ENCODE measurements at places on chromosomes 16 and 17. TPM values are rescaled to one million over a fixed set of nuclear protein-coding genes. Genes with fewer than 3 reads are reported as not detected.

GRCh38 chr17:73227944-73228343 lies 33.7 kb downstream of the CPSF4L start:
- DNase-seq = no peak

DNA sequence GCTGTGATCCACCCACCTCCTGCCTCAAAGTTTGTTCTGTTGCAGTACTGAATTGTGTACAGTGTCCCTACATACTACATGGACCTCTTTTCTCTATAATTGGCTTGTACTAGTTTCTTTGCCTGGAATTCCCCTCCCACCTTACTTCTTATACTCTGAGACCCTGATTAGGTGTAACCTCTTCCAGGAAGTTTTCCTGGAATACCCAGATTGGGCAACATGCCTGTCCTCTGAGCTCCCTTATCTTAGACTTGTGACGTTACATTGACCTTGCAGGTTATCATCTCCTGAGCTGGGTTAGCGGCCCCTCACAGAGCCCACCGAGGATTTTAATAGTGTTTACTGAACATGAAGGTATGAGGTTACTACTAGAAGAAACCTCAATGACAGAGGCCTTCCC lies 237.0 kb downstream of the ZNF423 start:
- DNase-seq = no peak

DNA sequence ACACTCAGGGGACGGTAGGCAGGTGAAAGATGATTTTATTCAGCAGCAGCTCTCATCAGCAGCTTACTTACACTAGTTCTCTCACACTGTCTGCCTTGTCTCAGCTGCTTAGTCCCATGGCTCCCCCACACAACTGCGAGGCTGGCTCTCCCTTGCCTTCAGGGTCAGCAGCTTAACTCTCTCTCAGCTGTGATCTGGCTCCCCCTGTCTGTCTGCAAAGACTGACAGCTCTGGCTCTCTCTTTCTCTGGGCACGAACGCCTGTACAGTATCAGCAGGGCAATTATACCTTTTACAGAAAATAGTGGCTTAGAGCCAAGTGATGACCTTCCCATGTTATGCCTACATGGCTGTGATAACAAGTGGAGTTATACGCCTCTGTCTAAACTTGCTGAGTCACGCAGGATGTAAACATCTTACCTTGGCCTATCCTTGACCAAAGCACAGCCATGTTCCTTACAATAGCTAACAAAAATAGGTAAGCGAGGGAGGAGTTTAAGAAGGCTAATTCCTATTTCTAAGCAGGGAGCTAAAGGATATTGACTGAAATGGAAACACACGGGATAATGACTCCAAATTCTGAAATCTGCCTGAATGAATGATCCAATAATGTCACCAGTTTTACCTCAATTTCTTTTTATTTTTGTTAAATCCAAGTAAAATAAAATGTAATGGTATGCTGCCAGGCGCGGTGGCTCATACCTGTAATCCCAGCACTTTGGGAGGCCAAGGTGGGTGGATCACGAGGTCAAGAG lies 1.1 kb upstream of the NDUFAB1 start:
- peak; percentile 29 for DNase-seq

DNA sequence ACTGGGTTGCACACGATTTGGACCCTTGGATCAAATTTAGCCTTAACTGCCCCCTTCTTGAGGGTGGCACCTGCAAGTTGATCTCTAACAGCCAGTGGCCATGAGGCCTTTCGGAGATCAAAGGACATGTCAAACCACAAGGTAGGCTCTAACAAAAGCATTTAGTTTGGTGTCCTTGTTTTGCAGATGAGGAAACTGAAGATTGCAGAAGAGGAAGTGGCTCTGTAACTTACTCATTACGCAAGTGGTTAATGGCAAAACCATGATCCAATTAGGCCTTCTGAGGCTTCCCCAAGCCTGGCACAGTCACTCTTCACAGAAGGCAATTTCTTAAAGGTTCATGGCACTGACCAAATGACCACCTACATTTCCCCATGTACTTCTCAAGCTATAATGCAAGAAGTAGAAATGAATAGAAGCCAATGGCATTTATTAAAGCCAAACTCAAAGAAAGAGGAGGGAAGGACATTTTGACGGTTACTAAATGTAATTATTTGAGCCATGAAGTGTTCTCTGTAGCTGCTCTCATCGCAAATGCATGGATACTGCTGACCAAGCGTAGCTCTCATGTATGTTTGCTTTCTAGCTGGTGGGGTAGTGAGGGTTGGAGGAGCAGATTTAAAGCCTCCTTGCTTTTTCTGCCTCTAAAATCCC lies 32.8 kb upstream of the ABCC12 start:
- no peak for DNase-seq

DNA sequence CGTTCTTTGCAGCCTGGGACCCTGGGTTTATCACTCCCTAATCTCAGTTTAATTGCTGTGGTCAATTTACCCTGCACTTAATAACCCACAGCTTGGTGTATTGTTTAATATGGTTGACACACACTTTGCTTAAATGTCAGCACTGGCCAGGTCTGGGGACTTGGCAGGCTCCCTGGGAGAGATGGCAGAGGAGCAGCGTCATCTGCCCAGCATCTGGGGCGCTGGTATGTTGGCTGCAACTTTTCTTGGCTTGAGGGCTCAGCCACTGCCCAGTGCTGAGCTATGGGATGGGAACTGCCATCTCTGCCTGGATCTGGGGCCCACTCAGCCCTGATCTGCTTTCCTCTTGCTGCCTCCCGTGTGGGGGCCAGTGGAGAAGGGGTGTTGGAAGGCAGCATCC lies 115.7 kb upstream of the IRX3 start:
- DNase-seq = peak; percentile 52

GRCh38 chr16:82542714-82543113 lies 84.1 kb upstream of the CDH13 start:
- DNase-seq = no peak

DNA sequence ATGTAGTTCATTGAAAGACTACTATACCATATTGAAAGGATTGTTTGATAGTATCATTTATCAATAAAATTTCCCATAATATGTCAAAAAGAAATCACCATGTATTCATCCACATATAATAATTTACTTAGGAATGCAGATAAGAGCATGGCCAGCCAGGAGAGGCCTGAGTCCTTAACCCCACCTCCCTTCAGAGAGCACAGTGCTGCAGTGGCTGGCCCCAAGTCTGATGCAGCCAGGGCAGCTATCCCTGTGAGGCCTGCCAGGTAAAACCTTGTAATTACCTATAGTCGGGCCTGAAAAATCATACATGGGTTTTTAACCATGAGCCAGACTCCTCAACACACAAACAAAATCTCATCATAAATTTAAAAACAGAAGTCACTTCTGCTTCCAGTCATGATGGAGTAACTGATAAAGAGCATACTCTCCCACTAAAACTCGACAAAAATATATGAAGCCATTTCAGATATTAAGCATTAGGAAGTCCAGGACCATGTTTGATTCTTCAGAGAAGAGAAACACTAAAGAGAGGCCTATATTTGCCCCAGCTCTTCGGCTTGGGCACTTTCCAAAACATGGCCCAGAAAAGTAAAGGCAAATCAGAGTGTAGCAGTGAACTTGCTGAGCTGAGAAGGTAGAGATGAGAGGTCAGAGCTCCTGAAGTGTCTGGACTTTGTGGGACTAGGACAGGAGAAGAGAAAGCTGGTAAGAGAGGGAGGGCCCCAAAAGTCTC lies 40.9 kb upstream of the CCNF start:
- DNase-seq = no peak

DNA sequence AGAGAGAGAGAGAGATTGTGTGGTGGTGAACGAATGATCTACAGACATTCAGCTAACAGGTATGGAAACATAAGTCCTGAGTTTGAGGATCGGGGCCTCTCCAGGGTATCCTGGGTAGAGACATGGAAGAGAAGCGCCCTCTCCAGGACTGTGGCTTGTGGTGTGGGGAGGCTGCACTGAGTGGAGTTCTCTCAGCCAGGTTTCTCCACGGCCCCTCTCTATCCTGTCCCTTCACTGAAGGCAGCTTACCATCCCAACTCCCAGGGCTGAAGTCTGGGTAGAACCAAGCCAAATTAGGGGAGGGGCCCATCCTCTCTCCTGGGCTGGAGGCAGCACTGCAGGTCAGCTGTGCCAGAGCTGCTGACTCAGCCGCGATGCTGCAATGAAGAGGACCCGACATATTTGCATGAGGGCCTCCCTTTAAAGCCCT lies 6.2 kb downstream of the C1QL1 start:
- no peak for DNase-seq

DNA sequence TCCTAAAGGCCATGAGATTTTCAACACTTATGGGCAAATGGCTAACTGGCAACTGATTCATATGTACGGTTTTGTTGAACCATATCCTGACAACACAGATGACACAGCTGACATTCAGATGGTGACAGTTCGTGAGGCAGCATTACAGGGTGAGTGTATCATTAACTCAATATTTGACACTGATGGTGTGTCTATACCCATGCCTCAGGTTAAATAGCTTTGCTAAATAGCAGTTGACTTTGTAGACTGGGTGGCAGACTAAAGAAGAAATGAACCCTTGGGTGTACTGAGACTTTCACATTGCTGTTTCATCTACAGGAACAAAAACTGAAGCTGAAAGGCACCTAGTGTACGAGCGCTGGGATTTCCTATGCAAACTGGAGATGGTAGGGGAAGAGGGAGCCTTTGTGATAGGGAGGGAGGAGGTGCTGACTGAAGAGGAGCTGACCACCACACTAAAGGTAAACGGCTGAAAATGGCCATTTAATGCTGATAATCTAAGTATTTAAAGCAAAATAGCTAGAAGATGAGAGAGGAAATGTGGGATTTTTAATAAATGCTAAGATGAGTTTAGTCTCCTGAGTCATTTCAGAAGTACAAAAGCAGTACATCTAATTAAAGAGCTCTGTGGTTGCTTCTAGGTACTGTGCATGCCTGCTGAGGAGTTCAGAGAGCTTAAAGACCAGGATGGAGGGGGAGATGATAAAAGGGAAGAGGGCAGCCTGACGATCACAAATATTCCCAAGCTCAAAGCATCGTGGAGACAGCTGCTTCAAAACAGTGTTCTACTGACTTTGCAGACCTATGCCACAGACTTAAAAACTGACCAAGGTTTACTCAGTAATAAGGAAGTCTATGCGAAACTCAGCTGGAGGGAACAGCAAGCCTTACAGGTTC lies 3.0 kb downstream of the SETD6 start:
- no peak for DNase-seq

DNA sequence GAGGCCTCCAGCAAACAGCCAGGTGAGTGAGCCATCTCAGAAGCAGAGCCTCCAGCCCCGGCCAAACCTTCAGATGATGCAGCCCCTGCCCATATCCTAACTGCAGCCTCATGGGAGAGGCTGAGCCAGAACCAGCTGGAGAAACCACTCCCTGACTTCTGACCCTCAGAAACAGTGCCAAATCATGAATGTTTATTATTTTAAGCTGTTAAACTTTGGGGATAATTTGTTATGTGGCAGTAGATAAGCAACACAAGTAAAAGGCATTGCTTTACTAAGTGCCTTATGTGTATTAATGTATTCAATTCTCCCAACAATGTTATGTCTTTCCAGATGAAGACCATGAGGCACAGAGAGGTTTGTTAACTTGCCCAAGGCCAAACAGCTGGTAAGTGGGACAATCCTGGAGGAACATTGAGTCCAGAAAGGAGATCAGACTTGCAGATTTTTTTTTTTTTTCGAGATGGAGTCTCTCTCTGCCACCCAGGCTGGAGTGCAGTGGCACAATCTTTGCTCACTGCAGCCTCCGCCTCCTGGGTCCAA lies 59.6 kb downstream of the SOCS1 start:
- DNase-seq = no peak

GRCh38 chr16:87326151-87326571 lies 9.0 kb upstream of the C16orf95 start:
- DNase-seq = no peak

DNA sequence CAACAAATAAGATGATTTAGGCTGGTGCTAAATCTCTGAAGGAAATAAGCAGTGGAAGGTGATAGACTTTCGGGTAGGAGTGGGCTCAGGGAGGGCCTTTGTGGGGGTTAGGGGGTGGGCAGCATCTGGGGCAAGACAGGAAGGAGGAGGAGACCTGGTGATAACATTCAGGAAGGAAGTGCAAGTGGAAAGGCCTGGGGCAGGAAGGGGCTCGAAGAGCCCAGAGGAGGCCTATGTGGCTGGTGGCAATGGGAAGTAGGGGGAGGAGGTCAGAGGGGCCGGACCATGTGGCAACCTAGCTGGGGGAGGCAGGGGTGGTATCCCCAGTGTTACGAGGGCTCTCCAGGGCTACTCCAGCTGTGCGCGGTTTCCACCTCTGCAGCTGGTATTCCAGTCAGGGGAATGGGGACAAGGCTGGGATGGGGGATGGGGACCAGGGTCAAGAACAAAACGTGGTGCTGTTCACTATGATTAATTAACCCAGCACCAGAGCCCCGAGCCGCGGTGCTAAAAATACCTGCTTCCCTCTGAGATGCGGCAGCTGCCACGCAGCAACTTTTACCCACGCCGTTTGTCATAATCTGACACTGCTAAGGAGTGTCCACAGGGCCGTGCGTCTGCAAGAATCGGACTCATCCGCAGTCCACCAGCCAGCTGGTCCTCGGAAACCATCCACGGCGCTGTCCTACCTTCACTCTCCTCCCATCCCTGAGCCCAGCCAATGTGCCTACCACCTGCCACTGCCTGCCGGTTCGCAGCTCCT lies 5.2 kb upstream of the CCDC182 start:
- DNase-seq = no peak

- no peak for DNase-seq
These were observed 51.9 kb downstream of the CNTNAP4 start for GRCh38 chr16:76329106-76329505.

DNA sequence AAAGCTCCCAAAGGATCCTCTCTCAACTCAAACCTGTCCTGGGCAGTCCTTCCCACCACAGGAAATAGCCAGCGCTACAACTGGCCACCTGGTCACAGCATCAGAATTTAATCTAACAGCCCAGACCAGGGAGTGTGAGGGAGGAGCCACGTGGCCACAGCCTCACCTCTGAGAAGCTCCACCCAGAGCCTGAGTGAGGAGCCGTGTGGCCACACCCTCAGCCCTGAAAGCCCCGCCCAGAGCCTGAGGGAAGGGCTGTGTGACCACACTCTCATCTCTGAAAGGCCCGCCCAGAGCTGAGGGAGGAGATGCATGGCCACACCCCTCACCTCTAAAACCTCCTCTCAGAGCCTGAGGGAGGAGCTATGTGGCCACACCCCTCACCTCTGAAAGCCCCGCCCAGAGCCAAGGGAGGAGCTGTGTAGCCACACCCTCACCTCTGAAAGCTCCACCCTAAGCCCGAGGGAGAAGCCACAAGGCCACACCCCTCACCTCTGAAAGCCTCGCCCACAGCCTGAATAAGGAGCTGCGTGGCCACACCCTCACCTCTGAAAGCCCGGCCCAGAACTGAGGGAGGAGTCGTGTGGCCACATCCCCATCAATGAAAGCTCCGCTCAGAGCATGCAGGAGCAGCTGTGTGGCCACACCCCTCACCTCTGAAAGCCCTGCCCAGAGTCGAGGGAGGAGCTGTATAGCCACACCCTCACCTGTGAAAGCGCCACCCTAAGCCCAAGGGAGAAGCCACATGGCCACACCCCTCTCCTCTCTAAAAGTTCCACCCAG lies 28.6 kb downstream of the SLC38A8 start:
- peak; percentile 80 for DNase-seq

Gene B3GNT9
- total RNA-seq = 5.5 TPM

Gene PYY
- not detected for total RNA-seq

Gene KRT16
- total RNA-seq = 1.0 TPM

Gene TMEM235
- total RNA-seq = not detected

Gene RHBDL3
- 0.57 TPM for total RNA-seq

Gene HOXB5
- not detected for total RNA-seq

Gene LPO
- not detected for total RNA-seq
